ENCODE measurements at places on chromosomes 1 and 21. TPM values are rescaled to one million over a fixed set of nuclear protein-coding genes. Genes with fewer than 3 reads are reported as not detected.

DNA sequence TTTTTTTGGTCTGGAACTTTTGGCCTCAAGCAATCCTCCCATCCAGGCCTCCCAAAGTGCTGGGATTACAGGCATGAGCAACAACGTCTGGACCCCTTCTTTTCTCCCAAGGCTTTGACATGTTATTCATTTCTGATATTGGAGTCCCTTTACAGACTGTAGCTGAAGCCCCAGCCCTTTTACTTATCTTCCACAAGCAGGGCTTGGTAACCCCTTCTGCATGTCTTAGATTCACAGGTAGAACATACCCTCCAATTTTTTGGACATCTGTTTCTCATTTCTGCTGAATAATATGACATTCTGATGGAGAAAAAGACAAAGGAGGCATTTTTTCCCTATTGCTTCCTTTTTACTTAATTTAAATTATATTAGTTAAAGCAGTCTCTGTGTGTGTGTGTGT lies 39.2 kb upstream of the RGS21 start:
- H3K36me3 ChIP-seq = no peaks in the 10 kb centered on the region
- H3K27ac ChIP-seq = no peak overlapping the region
- DNase-seq = no peak

DNA sequence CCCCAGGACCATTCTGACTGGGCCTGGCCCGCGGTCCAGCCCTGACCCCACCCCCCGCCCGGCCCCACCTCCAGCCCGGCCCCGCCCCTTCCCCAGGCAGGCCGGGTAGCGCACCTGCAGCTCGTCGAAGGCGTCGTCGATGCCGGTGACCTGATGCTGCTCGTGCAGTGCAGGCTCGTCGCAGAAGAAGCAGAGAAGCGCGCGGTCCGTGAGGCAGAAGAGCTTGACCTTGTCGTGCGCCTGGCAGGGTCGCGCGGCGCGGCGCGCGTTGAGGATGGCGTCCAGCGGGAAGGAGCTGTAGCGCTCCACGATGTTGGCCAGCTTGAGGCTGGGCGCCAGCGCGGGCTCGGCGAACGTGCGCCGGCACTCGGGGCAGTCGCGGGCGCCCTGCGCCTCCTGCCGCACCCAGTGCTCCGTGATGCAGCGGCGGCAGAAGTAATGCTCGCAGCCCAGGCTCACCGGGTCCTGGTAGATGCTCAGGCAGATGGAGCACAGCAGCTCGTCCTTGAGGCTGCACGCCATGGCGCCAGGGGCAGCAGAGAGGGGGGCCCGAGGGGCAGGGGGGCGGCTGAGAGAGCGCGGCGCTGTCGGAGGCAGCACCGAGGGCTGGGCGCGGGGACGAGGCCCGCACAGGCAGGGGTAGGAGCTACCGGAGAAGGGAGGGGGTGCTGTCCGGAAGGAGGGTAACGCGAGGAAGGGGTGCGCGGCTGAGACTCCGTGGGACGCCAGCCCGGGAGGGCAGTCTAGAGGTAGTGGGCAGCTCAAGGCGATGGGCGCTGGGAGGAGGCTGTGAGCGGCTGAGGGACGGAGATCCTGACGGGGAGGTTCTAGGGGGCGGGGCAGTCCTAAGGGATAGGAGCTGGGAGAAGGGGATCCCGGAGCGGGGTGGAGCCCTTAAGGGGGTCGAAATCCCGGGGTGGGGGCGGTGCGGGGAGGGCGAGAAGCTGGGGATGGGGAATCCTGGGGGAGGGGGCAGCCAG lies 642 bp downstream of the TRIM62 start:
- H3K4me3 ChIP-seq = peak overlapping the region; percentile 90
- no peaks in the 10 kb centered on the region for H3K36me3 ChIP-seq
- H3K4me1 ChIP-seq = peaks cover 21% of the 10 kb centered on the region
- H3K27me3 ChIP-seq = peaks cover 22% of the 10 kb centered on the region
- peak overlapping the region; percentile 92 for H3K27ac ChIP-seq

GRCh38 chr1:47911424-47911823 lies 85.8 kb downstream of the TRABD2B start:
- H3K4me3 ChIP-seq = no peak overlapping the region
- no peaks in the 10 kb centered on the region for H3K36me3 ChIP-seq
- no peaks in the 10 kb centered on the region for H3K27me3 ChIP-seq
- H3K27ac ChIP-seq = no peak overlapping the region
- DNase-seq = no peak

- no peaks in the 10 kb centered on the region for H3K4me1 ChIP-seq
- no peaks in the 10 kb centered on the region for H3K36me3 ChIP-seq
- no peak for DNase-seq
- peaks cover 4% of the 10 kb centered on the region for H3K27me3 ChIP-seq
- no peak overlapping the region for H3K27ac ChIP-seq
Measured at GRCh38 chr1:219917851-219918466, 10.4 kb downstream of the SLC30A10 start.

- no peaks in the 10 kb centered on the region for H3K27me3 ChIP-seq
- H3K27ac ChIP-seq = no peak overlapping the region
- peaks cover 24% of the 10 kb centered on the region for H3K36me3 ChIP-seq
- H3K4me3 ChIP-seq = no peak overlapping the region
- peaks cover 5% of the 10 kb centered on the region for H3K4me1 ChIP-seq
- DNase-seq = no peak
Measured at GRCh38 chr1:66416295-66416694, 117.7 kb upstream of the SGIP1 start.

DNA sequence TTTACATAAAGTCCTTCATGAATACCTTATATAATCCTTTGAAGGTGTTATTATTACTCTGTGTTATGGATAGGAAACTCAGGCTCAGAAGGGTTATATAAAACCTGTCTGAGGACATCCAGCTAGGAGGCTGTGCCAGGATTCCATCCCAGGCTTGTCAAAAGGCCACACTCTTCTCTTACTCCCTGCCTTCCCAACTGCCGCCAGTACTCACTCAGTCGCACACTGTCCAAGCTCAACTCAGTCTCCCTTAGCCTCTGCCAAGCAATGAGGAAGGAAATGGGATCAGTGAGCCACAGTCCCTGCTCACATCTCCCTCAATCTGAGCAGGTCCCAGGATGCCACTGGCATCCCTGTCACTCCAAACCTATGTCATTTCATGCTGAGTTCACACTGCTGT lies 94.4 kb downstream of the NAV1 start:
- H3K4me3 ChIP-seq = no peak overlapping the region
- no peak overlapping the region for H3K27ac ChIP-seq
- no peaks in the 10 kb centered on the region for H3K4me1 ChIP-seq
- DNase-seq = no peak
- no peaks in the 10 kb centered on the region for H3K27me3 ChIP-seq
- H3K36me3 ChIP-seq = no peaks in the 10 kb centered on the region

DNA sequence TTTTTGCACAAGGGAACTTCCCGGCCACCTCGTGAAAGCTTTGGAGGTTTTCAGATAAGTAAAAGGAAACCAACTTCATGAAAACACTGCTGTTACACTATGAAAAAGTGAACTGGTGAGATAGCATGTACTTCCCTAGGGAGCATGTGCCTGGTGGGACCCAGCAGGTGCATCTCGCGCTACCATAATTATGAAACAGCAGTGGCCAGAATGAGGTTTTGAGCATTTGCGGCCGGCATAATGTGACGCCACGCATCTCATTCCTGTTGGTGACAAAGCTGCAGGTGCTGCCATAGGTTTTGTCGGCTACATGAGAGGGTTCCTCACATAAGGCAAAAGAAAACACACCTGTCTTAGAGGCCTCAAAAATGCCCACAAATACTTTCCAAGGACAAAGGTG lies 1.7 kb downstream of the KRTAP10-3 start:
- H3K36me3 ChIP-seq = peaks cover 5% of the 10 kb centered on the region
- H3K4me1 ChIP-seq = no peaks in the 10 kb centered on the region
- peaks cover 10% of the 10 kb centered on the region for H3K27me3 ChIP-seq
- H3K27ac ChIP-seq = no peak overlapping the region

GRCh38 chr1:87392248-87393192 lies 63.8 kb downstream of the LMO4 start:
- DNase-seq = no peak
- H3K4me1 ChIP-seq = no peaks in the 10 kb centered on the region
- peaks cover 12% of the 10 kb centered on the region for H3K27me3 ChIP-seq
- no peak overlapping the region for H3K27ac ChIP-seq
- no peaks in the 10 kb centered on the region for H3K36me3 ChIP-seq

The C1QC gene
- total RNA-seq = not detected

The C8B gene
- not detected for total RNA-seq
